Kidney epithelial cell (primary cell): ENCODE measurements at places on chromosomes 7 and 10. TPM values are rescaled to one million over a fixed set of nuclear protein-coding genes. Genes with fewer than 3 reads are reported as not detected.

The ATOH7 gene
- total RNA-seq = not detected in 2 replicates

The GPR15LG gene
- not detected in 2 replicates for total RNA-seq

The GPRIN2 gene
- 9.2 and 17.0 TPM in 2 replicates for total RNA-seq

The C10orf67 gene
- 0.07 TPM in 1 of 2 replicates, not detected in the other for total RNA-seq

The KNDC1 gene
- total RNA-seq = 0.13 and 0.27 TPM in 2 replicates

The SFRP4 gene
- 0.21 TPM in 1 of 2 replicates, not detected in the other for total RNA-seq

The CCL24 gene
- not detected in 2 replicates for total RNA-seq

The CLRN3 gene
- total RNA-seq = not detected in 2 replicates

The CPVL gene
- total RNA-seq = 19.1 and 25.9 TPM in 2 replicates

The ANXA8L1 gene
- total RNA-seq = 1.0 and 6.2 TPM in 2 replicates
